HCT116 (cell line): ENCODE measurements at places on chromosomes 12 and 14.

- no peak for DNase-seq
Observed at GRCh38 chr12:45726603-45727300, 2.8 kb upstream of the ARID2 start.

DNA sequence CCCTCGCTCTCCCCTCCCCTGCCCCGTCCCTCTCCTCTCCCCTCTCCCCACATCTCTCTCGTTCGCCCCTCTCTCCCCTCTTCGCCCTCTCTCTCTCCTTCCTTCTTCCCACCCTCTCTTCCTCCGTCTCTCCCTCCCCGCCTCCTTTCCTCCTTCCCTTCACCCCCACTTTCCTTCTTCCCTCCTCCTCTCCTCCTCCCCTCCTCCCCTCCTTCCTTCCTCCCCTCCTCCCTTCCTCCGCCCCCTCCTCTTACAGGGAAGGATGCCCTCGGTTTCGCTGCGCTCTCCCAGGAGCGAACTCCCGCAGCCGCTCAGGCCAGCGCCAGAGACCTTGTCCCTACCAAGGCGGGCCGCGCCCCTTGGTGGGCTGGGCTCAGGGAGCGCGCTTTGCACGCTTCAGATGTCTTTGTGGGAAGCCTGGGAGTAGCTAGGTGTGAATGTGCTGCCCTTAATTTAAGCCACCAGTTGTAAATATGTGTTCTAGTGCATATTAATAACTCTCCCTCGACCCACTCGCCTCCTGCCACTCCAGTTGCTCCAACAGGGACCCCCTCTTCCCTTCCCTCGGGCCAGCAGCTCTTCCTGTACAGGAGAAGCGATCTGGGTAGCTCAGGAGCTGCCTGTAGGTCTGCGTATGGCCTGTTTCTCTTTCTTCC lies 13.3 kb upstream of the MAP3K9 start:
- DNase-seq = no peak

DNA sequence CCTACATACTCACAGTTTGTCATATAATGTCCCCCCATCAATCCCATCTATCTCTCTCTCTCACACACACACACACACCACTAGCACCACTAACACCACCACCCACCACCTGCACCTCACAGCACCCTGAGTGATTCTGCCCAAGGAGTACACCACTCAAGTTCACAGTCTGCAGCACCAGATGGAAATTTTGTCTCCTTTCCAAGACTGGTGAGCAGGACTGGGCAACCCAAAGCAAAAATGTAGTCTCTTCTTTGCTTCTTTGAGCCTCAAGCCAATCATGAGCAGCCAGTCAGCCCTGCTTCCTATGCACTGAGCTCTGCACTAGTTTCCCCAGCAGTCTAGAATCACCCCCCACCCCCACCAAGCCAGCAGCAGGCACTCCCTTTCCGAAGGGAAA lies 15.0 kb upstream of the ARMH4 start:
- DNase-seq = no peak

GRCh38 chr12:26595806-26596205 lies 237.2 kb downstream of the ITPR2 start:
- DNase-seq = no peak
